ENCODE measurements at places on chromosomes 16 and 17.
A peak's percentile ranks its signal among the peaks of the same experiment; 100 is the strongest.

GRCh38 chr17:37614823-37615222, 5.6 kb upstream of the SYNRG start:
- no peak for DNase-seq

DNA sequence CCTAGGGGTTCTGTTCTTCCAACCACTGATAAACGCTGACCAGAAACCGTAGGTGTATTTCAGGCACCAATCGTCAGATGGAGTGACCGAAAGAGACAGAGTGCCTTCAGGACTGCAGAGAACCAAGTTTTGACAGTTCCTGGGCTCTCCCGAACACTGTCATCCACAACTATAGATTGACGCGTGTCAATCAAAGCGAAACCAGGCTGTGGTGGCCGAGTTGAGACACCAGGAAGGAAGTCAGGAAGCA, 11.9 kb upstream of the AURKB start:
- no peak for DNase-seq

DNA sequence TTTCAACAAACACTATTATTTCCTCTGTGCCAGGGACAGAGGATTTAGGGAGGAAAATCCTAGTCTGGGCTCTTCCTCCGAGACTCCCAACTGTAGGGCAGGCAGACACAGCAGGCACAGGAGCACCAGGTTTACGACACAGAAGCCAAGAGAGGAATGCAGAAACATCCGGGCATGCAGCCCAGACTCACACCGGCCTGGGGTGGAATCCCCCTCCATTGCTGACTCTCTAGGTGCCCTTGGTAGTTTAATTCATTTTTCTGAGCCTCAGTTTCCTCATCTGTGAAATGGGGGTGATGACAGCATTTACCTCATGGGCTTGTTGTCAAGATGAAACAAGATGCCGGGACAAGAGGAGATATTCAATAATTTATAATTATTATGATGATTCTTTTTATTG, 14.9 kb downstream of the CA4 start:
- DNase-seq: no peak

DNA sequence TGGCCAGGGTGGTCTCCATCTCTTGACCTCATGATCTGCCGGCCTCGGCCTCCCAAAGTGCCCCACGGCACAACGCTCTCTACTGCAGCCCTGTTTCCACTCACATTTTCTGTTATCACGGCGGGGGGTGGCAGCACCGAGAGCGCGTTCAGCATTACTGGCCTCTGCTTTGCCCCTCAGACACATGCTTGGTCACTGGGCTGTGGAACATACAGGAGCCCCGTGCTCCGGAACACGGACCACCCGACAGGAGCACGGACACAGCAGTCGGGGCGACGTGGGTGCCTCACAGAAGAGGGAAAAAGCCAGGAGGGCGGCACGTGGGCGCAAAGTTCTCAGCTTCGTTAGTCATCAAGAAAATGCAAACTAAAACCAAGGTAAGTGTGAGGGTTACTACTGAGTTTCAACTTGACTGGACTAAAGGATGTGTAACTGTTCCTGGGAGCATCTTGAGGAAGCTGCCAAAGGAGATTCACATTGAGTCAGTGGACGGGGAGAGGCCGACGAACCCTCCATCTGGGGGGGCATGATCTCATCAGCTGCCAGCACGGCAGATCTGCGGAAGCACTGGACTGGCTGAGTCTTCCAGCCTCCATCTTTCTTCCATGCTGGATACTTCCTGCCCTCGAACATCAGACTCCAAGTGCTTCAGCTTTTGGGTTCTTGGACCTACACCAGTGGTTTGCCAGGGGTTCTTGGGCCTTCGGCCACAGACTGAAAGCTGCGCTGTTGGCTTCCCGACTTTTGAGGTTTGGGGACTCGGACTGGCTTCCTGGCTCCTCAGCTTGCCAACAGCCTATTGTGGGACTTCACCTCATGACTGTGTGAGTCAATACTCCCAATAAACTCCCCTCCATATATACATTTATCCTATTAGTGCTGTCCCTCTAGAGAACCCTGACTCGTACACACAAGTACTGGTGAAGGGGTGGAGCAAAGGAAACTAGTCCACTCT, 106.8 kb downstream of the ZNF778 start:
- peak; percentile 76 for DNase-seq

GRCh38 chr17:14460516-14461226, 159.8 kb downstream of the HS3ST3B1 start:
- DNase-seq: no peak

DNA sequence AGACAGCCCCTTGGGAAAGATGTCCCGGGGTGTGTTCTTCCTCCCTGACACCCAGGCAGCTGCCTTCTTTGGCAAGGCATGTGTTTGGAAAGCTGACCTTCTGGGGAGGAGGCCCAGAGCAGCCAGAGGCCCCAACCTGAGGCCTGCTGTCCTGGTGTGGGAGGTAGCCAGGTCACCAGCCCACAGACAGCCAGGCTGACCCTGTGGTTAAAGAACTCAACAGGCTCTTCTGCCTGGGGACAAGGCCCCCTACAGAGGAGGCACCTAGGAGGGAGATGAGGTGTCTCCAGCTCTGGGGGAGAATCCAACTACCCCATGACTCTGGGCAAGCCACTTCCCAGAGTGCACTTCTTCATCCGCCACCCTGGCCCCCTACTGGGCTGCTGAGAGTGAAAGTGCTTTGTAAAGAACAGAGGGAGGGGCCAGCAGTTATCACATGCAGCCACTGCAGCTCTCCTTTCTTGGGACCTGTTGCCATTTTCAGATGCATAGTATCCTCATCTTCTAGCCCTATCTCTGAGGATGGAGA, 13.1 kb upstream of the SREBF1 start:
- peak; percentile 48 for DNase-seq

- DNase-seq: no peak
Observed at GRCh38 chr17:19579867-19580565, 46.4 kb downstream of the SLC47A1 start.

DNA sequence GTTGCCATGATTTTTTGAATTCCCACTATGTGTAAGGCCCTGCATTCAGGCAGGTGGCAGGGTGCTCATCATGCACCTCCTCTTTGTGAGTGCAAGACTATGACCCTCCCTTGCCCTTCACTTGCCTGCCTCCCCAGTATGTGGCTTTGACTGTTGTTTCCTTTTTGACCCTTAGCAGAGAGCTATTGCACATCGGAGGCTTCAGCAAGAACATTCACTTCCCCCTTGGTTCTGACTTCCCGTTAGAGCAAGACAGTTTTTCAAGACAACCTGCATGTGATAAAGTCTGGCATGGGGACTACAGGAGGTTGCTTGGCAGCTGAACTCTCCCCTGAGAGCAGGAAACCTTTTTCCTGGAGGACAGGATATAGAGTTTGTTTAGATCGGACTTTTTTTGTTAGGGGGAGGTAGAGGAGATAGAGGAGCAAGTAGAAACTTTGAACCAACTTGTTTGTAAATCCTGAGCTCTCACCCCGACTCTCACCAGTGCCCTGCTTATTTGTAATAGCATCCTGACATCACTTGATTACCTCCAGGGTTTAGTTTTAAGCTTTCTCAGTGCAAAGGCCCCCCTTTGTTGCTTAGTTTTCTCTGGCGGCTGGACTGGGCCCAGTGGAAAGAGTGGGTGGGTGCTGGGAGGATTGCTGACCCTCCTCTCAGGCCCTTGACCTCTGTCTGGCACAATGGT, 34.3 kb downstream of the LIMD2 start:
- no peak for DNase-seq

GRCh38 chr17:2608350-2608913, 15.0 kb downstream of the PAFAH1B1 start:
- DNase-seq: no peak

DNA sequence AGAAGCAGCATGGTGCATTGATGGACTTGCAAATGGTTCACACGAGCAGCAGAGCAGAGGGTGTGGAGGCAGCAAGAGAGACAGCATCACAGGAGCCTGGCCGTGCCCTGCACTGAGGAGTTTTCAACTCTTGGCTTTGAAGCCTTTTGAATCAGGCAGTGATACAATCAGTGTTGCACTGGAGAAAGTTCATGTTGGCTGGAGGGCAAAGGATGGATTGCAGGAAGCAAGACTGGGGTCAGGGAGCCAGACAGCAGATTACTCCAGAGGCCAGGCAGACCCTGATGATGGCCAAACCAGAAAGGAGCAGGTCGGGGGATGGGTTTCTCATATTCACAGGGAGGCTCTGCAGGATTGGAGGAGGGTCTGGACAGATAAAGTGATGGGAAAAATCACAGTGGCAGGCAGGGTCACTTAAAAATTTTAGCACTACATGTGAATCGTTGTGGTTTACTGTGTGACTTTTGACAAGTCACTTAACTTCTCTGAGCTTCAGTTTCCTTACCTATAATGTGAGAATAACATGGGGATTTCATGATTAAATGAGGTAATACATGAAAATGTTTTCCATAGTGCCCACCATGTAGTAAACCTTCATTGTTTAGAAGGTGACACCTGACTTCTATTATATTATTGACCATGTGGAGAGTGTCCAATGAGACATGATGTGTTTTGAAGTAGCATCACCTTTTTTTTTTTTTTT, 125.3 kb downstream of the SALL1 start:
- no peak for DNase-seq

- DNase-seq: peak; percentile 92
Observed at GRCh38 chr16:86396901-86397311, 113.4 kb upstream of the FOXF1 start.

GRCh38 chr16:71565812-71566700, 10.8 kb downstream of the TAT start:
- no peak for DNase-seq

GRCh38 chr17:60604686-60605334, 4.8 kb downstream of the PPM1D start:
- peak; percentile 57 for DNase-seq

DNA sequence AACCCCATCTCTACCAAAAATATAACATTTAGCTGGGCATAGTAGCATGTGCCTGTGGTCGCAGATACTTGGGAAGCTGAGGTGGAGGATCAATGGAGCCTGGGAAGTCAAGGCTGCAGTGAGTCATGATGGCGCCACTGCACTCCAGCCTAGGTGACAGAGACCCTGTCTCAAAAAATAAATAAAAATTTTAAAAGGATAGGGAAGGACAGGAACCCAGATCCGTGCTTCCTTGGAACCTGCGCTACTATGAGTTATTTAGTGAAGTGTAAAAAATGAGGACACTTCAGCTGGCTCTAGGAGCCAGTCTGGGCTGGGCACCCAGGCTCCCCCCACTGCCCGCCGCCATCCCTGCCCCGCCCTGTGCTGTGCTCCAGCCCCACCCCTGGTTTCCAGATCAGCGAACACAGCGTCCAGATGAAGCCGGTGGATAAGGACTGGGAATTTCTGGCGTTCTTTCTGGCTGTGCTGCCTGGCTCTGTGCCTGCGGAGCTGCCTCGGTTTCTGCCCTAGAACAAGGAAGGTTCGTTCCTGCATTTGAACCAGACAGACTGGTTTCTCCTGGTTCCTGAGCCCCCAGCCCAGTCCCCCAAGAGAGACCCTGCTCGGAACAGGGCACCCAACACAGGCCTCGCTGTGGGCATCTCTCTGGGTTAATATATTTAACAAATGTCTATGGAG, 18.5 kb downstream of the PLLP start:
- no peak for DNase-seq

DNA sequence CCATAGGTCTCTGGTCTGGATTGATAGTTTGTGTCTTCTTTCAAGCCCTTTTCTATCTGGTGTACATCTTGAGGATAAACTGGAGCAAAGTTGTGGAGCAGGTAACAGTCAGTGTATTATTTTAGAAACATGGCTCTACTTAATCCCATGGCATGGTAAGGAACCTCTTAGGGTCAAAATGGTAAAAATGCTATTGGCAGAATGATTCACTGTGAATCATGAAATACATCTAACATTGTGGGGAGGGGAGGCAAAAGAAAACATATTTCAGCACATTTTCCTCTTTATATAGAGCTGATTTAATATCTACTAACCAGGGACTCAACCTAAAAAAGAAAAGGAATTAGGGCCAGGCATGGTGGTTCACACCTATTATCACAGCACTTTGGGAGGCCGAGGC, 17.9 kb upstream of the ALDH3A2 start:
- no peak for DNase-seq

DNA sequence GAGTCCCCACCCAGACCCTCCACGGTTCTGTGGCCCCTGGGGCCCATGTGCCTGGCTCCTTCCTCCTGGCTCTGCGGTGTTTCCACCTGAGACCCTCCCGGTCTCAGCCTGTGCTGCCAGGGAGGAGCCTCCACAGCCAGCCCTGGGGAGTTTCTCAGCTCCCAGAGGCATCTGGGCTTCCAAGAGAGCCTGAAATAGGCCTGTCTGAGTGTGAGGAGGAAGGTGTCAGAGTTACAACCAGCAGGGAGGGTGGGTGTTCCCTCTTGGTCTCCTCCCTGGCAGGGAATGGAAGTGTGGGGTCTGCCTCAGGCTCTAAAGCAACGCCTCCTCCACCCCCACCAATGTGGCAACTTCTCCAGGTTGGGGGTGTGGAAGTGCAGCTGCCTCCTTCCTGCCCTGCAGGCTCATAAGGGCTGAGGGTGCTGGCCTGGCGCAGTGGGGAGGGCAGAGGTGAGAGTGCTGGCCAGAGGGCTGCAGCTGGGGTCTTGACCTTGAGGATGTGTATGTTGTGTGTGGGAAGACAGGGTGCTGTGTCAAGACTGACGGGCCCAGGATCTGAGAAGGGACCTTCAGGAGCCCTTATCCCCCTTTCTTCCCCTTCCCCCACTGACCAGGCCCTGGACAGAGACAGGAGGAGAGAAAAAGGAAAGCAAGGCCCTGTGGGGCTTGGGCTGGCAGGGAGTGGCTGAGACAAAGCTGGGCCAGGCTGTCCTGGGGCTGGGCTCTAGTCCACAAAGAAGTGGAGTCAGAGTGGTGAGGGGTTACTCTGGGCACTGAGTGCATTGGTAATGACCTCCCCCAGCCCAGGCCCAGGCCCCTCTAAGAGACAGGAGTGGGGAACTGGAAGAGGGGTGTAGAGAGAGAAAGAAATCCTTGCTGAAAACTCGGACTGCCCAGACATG, 2.4 kb downstream of the CYGB start:
- DNase-seq: no peak

GRCh38 chr17:78532311-78532710, 44.9 kb downstream of the DNAH17 start:
- no peak for DNase-seq

- no peak for DNase-seq
Observed at GRCh38 chr17:66950325-66950724, 14.2 kb upstream of the CACNG4 start.

DNA sequence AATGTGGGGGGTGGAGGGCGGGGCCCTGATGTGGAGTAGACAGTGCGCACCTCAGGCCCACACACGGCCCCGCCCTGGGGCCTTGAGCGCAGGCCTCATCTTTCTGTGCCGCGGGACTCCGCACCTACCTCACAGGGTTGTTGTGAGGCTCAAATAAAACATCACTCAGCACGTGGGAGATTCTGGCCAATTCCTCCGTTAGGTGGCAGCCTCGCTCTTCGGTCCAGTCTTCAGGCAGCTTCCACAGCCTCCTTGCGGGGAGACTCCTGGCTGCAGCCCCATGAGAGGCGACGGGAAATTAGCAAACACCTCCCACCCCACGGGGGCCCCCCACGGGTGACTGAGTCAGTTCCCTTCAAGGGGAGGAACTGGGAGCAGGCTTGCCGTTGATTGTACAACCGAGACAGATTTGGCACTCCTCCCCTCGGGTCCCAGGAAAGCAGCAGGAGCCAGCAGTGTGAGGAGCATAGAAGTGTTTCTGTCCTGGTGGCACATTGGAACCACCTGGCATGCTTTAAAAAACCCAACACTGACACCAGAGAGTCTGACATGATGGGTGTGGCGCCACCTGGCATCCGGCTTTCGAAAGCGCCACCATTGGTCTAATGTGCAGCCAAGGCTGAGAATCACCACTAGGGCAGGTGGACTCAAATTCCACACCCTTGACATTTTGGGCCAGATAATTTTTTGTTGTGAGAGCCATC, 7.6 kb downstream of the MRM1 start:
- peak; percentile 66 for DNase-seq

- DNase-seq: peak; percentile 95
Observed at GRCh38 chr16:56294579-56294978, 103.3 kb downstream of the GNAO1 start.
